ENCODE measurements at places on chromosomes 6 and 20.

DNA sequence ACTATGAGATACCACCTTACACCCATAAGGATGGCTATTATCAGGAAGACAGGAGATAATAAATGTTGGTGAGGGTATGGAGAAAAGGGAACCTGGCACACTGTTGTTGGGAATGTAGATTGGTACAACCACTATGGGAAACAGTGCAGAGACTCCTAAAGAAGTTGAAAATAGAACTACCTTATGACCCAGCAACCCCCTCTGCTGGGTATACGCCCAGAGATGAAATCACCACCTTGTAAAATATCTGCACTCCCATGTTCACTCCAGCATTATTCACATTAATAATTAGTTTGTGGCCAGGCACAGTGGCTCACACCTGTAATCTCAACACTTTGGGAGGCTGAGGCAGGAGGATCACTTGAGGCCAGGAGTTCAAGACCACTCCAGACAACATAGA, 26.8 kb downstream of the ZBTB9 start:
- no peak for DNase-seq

DNA sequence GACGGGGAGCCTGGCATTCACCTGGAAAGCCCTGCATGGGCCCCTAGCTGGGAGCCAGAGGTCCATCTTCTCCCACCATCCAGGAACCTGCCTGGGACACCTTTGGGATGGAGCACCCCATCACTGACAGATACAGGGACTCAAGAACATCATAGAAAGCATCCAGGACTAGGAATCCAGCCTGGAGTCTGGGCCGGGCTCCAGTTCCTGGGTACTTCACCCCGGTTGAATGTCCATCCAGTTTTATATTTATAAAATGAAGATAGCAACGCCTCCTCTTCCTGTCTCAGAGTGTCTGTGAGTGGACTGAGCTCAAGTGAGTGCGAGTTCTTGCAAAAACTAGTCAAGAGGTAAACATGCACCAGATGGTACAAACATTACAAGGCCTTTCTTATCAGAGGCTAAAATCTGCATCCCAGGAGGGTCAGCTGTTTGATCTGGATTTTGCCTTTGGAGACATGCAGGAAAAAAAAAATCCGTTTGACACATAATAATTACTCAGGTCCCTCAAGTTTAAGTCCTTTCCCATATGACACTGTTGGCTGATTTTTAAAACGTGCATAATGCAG, 27.4 kb downstream of the ZC3H12D start:
- DNase-seq = no peak

DNA sequence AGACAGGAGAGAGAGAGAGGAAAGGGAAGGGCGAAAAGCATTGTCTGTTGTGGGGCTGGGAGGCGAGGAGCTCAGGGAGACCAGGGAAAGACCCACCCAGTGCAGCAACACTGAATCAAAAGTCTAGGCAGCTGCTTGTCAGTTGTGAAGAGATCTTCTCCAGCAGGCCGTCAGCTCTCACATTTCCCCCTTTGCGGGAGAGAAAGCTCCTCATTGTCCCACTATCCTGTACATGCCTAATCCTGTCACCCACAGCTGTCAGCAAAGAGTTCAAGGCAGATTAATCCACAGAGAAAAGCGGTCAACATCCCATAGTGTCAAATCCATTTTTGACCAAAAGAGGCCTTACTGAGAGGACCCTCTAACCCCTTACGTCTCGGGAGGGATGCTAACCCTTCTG, 27.3 kb downstream of the RNF182 start:
- no peak for DNase-seq

DNA sequence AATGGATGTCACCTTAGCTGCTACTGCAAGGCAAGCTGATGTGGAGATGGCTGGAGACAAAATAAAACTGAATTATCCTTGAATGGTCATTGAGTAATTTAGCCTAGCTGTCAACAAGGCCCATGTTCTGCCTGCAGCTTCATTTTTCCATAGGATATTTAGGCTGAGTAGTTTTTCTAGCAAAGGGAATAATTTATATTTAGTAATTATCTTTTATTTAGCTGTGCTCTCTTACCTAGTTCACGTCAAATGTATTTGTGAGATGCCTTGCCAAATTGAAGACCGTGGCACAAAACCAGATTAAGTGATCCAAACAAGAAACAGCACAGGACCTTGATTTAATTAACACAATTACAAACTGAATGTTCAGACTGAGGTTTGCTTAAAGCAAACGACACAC, 77.4 kb upstream of the CEP162 start:
- no peak for DNase-seq

GRCh38 chr20:40575851-40576250, 113.2 kb downstream of the MAFB start:
- DNase-seq = no peak
